ENCODE measurements at places on chromosomes 12 and 14. TPM values are rescaled to one million over a fixed set of nuclear protein-coding genes. Genes with fewer than 3 reads are reported as not detected.

The TNS2 gene
- total RNA-seq: 5.7 TPM

The GLIPR1L1 gene
- total RNA-seq: not detected

The GCH1 gene
- total RNA-seq: 15.0 TPM

The RD3L gene
- not detected for total RNA-seq

The RFX4 gene
- total RNA-seq: 2.1 TPM

The CCDC198 gene
- not detected for total RNA-seq

The TBPL2 gene
- 0.24 TPM for total RNA-seq

The OR6C65 gene
- not detected for total RNA-seq

The METTL17 gene
- 156 TPM for total RNA-seq

The ESRRB gene
- 0.52 TPM for total RNA-seq

The MMP17 gene
- 48.5 TPM for total RNA-seq

The CLEC6A gene
- total RNA-seq: not detected

The KCNJ8 gene
- 2.3 TPM for total RNA-seq

The C12orf56 gene
- total RNA-seq: 9.3 TPM

The DBX2 gene
- not detected for total RNA-seq

The OR10A7 gene
- not detected for total RNA-seq

The SERPINA12 gene
- total RNA-seq: not detected

The WNT5B gene
- total RNA-seq: 2.7 TPM

The KLHL33 gene
- total RNA-seq: 0.35 TPM

The SLC41A2 gene
- total RNA-seq: 6.8 TPM

The SLC25A47 gene
- not detected for total RNA-seq

The NPAS3 gene
- 0.17 TPM for total RNA-seq

The NRL gene
- 2.2 TPM for total RNA-seq

The NPFF gene
- 0.69 TPM for total RNA-seq

The SLC5A8 gene
- 0.35 TPM for total RNA-seq

The TSPAN11 gene
- total RNA-seq: 3.6 TPM

The ALDH2 gene
- total RNA-seq: 7.9 TPM

The CD163L1 gene
- 0.14 TPM for total RNA-seq

The HAL gene
- total RNA-seq: not detected

The FGF23 gene
- total RNA-seq: 0.56 TPM

The TIGAR gene
- total RNA-seq: 17.0 TPM

The MDP1 gene
- 9.6 TPM for total RNA-seq

The APEX1 gene
- total RNA-seq: 247 TPM

The CLEC12A gene
- total RNA-seq: not detected

The BEGAIN gene
- total RNA-seq: 6.6 TPM

The C3AR1 gene
- not detected for total RNA-seq

The CCND2 gene
- 224 TPM for total RNA-seq

The C12orf50 gene
- total RNA-seq: 0.03 TPM

The OVCH1 gene
- not detected for total RNA-seq

The FAM181A gene
- total RNA-seq: not detected

All from GM23338 (cell line).